ENCODE measurements at places on chromosomes 4 and X.
A peak's percentile ranks its signal among the peaks of the same experiment; 100 is the strongest.

DNA sequence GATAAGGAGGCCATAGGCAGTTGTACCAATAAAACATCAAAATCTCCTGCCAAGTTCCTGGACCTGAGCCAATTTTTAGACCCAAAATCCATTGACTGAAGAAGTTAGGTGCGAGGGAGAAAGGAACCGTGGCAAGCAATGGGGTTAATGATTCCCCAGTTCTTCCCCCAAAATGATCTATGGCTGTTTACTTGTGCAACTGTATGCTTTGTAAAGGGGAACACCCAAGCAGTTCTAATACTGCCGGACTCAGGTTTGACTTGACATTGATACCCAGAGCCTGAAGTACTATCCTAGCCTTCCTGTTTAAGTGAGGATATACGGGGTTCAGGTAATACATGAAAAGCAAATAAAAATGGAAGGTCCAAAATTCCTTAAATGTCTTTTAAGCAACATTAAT is 6.7 kb upstream of the EIF4E start:
- no peak for DNase-seq

DNA sequence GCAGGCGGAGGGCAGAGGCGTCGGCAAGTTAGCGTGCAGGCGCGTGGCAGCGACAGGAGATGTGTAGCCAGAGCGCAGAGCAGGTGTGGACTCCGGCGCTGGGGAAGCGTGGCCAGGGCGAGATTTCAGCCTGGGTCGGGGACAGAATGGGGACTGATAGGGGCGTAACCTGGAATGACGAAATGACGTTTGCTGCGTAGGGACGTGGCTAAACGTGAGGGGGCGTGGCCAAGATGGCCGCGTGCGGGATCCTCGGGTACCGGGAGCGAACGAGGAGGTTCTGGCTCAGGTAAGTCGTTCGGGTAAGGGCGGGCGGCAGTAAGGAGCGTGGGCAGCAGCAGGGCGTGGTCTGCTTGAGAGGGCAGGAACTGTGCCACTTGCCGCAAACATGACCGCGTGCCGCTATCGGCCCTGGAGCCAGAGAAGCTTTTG is 10.9 kb upstream of the CLTRN start:
- DNase-seq: peak; percentile 62

- DNase-seq: no peak
Measured at GRCh38 chr4:164526933-164527583, 226.9 kb upstream of the SMIM31 start.

DNA sequence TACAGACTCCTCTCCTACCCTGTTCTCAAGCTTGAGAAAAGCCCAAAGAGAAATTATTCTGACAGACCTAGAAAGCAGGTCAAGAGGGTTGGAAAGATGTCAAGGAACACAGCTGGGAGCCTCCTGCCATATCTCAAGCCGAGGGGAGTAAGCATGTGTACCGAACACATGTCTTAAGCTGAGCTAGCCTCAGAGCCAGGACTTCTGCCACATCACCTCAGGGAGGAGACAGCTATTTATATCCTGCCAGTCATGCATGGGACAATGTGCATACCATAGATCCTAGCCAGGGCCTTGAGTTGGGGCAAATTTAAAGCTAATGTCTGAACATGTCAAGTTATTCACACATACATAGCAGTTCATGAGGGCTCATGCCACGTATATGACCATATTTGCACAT is 11.8 kb downstream of the TMEM31 start:
- no peak for DNase-seq

GRCh38 chr4:76579596-76580375 is 144.8 kb downstream of the SHROOM3 start:
- no peak for DNase-seq

DNA sequence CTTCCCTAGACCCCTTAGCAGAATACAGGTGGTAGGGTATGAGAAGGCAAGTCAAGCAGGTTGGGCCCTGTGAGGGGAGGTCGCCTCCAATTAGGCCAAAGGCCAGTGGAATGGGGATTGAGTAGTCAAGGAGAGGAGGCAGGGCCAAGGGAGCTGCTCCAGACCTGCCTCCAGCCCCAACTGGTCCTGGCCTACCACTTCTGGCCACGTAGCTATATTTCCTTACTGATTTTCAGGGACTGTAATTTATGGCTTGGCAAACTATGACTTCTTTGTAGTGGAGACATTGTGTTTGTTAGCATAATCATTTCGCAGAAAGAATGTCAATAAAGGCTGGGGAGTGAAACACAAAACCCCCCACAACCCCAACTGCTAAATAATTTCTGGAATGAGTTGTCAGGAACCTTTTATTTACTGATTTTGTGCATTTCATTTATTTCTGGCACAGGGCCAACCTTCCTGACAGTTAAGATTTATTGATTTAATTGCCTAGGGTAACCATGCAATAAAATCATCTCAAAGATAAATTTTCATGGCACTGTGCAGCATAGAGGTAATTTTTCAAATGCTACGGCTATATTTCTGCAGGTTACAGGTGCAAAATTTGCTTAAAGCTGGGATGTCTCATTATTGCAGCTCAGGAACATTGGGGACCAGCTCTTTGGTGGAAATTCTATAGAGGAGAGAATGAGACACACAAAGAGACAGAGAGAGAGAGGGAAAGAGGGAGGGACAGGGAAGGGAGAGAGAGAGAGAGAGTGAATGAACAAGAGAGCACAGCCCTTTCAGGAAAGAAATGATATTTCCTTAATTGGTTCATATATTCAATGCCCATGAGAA is 494.9 kb downstream of the IDS start:
- DNase-seq: no peak

DNA sequence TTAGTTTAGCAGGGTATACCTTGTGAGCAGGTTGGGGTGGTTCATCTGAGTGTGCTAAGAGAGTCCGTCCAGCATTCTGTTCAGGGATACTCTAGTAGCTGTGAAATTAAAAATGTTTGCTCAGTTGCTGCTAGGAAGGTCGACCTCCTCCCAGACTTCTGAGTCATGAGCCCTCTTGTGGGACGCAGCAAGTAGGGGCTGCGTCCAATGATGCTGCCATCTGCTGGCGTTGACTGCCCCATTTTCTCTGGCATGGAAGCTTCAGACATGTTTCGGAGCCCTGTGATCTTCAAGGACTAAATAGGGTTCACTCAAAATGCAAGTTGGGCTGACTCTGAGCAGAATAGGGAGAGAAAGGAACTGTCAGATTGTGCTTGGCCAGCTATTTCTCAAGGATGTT is 201.0 kb upstream of the ARSJ start:
- no peak for DNase-seq

DNA sequence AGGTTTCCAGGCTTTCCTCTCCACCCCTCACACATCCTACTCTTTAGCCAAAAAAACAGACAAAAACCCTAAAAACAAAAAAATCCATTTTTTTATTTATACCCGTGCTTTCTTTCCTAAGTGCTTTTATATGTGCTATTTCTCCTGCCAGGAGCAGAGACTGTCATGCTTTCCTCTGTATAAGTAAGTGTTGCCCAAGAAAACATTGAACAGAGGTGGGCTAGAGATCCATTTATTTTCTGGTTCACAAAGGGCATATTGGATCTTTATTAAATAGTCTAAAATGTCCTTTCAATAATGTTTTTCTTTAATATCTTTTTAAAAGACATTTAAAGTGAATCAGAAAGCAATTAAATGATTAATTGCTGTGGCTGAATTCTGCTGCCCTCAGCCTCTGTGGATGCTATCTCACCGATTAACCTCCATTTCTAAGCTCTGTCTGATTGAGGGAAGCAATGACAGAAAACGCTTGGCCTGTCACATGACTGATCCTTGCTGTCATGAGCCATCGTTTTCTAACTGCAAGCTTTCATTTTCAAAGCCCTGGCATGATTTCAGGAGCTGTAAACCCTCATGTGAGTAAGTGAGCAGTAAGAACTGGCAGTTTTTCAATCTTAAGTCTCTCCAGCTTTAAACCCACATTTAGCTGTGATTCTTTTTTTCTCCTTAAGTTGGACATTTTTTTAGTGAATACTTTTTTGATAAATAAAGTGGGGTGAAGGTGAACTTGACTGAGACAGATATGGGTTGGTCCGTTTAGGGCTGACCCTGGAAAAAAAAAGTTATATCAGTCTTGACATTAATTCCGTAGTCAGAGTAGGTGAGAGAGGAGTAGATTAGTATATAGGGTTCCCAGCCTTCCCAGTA is 180.7 kb upstream of the PGRMC2 start:
- DNase-seq: no peak

GRCh38 chrX:77277911-77278310 is 169.3 kb upstream of the FGF16 start:
- DNase-seq: no peak

DNA sequence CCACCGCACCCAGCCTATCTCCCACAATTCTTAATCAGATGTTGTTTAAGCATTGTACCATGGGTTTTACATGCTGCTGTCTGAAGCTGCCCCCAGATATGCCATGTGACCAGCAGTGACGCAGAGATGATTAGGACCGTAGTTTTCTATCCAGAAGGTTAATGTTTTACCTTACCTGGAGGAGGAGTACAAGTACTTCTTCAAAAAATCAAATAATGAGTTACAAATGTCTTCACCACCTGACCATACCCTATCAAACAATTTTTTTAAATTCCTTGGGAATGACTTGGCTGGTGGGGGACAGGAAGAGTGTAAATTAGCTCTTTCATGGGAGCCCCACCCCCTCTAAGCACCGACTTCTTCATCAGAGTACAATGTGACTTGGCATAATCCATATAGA is 16.2 kb upstream of the SGMS2 start:
- no peak for DNase-seq

DNA sequence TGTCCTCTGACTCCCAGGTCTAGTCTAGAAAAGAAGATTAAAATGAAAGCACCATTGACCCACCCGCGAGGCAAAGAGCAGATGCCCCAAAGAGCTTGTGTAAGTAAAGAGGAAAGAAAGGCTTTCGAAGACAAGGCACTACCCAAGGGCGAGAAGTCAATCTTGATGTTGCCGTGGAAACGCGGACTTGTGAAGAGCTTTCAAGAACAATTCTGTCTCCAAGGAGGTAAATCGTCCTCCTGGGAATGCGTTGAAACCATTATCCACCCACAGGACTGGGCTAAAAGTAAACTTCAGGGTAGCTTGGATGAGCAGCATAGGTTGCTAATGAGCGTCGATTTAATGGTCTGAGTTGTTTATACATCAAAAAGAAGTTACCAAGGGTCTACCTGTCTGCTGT is 189.3 kb downstream of the DHRSX start:
- DNase-seq: no peak

DNA sequence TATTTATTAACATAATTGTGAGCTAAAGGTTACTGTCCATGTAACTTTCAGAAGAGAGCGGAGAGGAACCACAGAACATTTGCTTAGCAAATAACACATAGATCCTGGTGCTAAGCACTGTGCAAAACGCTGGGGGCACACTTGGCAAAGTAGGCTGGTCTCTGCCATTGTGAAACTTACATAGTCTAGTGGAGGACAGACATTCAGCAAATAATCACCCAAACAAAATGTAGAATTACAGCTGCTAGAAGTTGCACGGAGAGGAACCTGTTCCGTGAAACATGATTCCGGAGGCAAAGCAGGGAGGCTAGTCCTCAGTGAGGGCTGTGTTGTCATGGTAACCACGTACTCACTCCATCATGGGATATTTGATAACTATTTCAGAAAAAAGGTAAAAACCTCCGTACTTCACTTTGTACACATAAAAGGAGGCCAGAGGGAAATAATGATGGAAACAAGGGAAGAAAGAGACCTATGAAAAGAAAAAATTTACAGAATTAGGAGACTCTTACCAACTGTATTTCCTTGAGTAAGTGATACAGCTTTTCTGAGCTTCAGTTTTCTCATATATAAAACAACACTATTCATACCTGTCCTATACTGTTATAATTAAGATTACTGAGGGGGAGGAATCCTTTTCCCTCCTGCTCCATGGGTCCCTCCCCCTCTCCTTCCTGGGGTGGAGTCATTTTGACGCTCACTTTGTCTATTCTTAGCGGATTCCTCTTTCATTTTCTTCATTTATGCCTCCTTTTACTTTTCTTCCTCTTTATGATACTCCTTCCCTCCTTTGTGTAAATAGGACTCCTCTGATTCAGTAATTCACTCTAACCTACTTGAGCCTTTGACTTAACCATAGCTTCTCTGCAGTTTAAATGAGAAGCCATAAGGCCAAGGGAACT is 825 bp upstream of the RASGEF1B start:
- DNase-seq: peak; percentile 64

DNA sequence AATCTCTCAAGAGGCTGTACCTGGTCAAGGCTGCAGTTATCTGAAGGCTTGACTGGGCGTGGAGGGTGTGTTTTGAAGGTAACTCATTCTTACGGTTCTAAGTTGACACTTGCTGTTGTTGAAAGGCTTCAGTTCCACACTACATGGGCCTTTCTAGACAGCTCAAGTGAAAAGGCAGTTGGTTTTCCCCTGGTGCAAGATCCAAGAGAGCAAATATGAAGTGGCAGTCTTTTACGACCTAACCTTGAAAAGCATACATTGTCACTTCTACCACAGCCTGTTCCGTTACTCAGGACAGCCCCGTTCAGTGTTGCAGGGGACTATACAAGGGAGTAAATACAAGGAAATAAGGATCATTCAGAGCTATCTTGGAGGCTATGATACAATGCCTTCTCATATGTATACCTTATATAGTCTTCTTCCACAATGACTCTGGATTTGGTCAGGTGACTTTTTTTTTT is 46.2 kb downstream of the PDS5A start:
- DNase-seq: no peak

DNA sequence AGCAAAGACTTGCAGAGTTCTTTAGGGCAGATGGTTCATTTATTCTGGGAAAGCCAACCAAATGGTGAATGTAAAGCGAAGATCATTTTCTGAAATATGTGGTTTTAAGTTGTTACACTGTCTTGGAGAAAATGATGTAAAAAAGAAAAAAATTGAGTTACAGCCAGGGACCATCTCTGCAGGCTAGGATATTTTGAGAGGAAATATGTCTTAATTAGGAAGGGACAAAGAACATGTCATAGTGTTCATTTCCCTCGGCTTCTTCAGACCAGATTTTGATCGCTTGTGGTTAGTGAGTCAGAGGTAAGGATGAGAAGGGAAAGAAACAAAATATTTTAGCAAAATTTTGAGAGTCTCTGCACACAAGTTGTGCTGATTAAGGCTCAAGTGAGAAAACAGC is 59.0 kb upstream of the C1QTNF7 start:
- no peak for DNase-seq

DNA sequence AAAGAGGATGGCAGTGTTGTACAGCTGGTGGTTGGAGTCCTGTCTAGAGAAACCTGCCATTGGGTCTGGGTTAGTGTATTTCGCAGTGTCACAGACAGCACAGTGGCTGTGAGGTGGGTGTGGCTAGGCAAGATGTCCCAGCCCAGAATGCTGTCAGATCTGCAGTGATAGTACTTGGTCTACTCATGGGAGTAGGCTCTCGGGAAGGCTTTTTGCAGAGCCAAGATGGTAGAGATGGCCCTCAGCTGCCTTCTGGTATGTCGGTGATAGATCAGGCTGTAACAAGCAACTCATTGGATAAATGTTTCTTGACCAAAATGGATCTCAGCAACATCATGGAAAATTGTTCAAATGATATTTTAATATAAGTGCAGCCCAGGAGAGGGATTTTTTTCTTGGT is 84.3 kb upstream of the WDR1 start:
- no peak for DNase-seq

DNA sequence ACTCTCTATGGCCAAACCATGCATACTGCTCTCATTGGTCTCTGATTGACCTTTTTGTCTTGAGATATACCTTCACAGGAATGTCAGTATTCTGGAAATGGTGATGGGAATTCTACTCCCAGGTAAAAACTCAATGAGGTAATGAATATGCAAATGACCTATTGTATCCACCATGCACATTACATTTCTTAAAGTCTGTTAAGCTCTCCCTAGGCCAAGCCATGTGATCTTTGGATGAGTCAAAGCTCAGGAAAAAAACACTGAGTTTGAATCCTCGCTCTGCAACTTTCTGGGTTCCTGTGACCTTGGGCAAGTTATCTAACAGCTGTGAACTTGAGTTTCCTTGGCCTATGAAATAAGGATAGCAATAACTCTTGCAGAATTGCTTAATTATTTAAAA is 175.4 kb downstream of the PPP1R2C start:
- no peak for DNase-seq

Data from AML-193 (cell line).